ENCODE measurements at places on chromosomes 7 and 10.

- peak; percentile 39 for DNase-seq
Observed at GRCh38 chr7:140317597-140317996, 80.7 kb downstream of the SLC37A3 start.

- no peak for DNase-seq
Observed at GRCh38 chr10:32556783-32557395, 110.9 kb downstream of the CCDC7 start.

DNA sequence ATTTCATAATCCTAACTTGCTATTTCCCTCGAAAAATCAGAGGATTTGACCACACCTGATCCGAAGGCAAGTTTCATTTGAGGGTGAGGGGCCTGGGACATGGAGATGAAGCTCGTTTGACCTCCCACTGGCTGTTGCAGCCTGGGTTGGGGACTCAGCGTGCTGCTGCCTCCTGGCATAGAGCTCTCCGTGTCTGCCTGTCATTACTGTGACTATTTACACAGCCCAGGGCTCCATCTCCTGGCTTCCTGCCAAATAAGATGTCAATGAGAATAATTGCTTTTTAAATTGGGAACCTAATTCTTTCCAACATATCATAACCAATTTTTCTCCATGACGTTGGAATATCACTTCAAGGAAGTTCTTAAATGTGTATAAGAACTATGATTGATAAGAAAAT, 139.3 kb upstream of the COBL start:
- no peak for DNase-seq

GRCh38 chr7:136891850-136892249, 23.4 kb downstream of the CHRM2 start:
- no peak for DNase-seq

DNA sequence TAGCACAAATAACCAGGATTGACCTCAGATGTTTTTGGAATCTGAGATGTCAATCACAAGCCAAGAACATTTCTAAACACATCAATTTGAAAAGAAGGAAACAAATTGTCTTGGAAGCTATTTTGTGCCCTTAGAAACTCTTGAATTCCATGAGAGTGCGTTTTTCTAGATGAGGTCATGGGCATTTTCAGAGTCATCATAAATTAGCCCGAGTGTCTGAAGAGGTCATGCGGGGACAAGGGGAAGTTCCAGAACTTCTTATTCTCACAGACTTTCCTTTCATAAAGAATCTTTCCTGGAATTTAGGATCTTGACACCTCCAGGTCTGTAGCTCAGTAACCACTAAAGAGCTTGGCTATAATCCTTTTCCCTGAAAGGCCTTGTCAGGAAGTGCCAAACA, 28.2 kb downstream of the IL2RA start:
- DNase-seq, result no peak

DNA sequence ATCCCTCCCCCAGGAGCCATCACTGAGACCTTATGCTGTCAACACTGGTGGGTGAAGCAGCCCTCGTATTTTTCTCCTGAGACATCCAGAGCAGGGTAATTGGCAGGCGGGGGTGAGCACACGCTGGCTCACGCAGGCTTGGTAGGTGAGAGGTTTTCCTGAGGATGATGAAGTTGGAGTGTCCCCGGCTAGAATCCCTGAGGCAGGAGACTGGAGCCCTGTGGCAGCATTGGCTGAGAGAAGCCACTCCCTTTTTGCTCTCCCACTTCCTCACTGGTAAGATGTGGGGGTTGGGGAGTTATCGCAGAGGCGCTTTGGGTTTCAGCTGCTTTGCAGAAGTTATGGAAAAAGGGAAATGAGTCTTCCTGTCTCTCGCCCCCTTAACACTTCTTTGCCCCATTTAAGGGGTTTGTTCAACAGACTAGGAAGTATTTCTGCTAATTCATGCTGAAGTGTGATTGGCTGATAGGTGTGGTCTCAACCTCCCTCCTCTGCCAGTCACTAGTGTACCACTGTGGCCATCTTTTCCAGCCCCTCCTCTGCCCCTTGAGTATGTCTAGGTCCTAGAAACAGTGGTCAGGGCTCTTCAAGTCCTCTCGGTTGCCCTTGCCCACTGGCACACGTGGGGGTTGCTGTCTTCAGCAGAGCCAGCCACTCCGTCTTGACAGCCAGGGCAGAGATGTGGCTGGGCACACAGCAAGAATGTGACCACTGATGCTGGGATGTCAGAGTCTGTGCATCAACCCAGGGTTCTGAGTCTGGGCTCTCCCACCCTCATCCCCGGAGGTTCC, 5.7 kb downstream of the ARPC1B start:
- DNase-seq, result peak; percentile 74

- no peak for DNase-seq
Observed at GRCh38 chr10:51403521-51403920, 295.9 kb downstream of the CSTF2T start.

DNA sequence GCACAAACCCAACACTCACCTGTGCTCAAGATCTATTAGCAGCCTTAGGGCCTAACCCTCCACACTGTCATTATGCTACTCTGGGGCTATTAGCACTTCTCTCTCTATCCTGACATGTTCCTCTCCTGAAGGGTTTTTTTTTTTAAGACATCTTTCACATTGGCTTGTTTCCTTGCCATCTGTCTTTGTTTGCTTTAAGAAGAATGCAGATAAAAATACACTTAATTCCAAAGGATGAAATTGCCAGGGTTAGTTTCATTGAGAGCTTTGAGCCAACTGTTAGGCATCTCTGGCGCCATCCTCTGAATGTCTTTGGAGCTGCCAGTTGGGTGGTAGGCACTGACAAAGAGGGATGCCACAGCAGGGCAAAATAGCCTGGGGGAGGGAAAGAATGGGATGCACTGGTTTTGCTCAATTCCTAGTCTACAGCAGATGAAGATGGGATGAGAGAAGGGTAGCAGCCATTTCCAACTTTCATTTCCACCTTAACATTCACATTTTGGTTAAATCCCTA, 399.2 kb downstream of the SORCS1 start:
- DNase-seq, result no peak

GRCh38 chr7:55308186-55308929, 56.8 kb upstream of the LANCL2 start:
- DNase-seq, result no peak

DNA sequence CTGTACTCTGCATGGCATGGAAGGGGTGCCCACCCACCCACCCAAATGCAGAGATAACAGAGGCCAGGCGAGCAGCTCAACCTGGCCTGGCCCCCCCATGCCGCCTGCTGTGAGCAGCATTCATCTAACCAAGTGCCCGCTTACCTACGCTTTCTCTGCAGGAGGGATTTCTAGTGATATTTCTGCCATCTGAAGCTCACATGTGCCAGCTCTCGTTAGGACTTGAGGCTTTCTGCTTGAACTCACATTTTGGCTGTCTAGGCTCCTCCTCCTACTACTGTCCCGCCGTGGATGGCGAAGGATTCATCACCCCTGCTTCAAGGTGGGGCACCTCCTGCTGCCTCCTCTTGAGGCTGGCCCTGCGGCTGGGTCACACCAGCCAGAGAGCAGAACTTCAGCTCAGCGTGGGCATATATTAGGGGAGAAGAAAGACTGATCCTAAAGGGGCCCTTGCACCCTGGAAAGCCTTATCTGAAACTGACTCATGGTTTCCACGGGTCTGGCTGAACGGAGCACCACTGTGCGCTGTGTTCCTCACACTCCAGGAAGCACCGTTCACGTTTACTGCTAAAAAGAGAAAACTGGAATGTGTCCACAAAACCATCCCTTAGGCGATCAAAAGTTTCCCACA, 45.5 kb downstream of the CTBP2 start:
- DNase-seq, result no peak

DNA sequence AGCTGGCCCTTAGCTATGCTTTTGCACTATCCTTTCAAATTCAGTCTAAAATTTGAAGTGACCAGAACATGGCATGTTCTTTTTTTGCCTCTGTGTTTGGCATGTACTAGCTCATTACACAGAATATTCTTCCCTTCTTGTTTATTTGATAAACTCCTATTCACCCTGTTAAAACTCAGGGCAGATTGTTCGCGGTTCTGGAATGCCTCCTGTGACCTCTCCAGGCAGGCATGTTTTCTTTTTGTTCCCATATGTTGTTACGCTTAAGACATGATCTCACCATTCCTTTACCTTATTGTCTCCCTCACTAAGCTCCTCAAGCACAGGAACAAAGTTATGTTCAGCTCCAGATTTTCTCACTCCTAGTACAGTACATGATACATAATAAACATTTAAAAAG, 181.7 kb downstream of the CCSER2 start:
- DNase-seq, result no peak

- DNase-seq, result no peak
Observed at GRCh38 chr7:7862393-7862792, 106.2 kb upstream of the GLCCI1 start.

GRCh38 chr7:108000875-108001763, 1.8 kb downstream of the LAMB1 start:
- no peak for DNase-seq

GRCh38 chr10:132579027-132579859, 41.7 kb downstream of the INPP5A start:
- no peak for DNase-seq

- peak; percentile 51 for DNase-seq
Observed at GRCh38 chr10:77846718-77847311, 79.7 kb downstream of the DLG5 start.

GRCh38 chr7:150824379-150825177, 24.0 kb downstream of the TMEM176A start:
- no peak for DNase-seq

GRCh38 chr10:106395041-106395749, 769.3 kb downstream of the SORCS1 start:
- DNase-seq, result no peak

GRCh38 chr7:56078196-56078595, 14.1 kb downstream of the SUMF2 start:
- no peak for DNase-seq

GRCh38 chr10:16856092-16856491, 38.9 kb upstream of the RSU1 start:
- no peak for DNase-seq

DNA sequence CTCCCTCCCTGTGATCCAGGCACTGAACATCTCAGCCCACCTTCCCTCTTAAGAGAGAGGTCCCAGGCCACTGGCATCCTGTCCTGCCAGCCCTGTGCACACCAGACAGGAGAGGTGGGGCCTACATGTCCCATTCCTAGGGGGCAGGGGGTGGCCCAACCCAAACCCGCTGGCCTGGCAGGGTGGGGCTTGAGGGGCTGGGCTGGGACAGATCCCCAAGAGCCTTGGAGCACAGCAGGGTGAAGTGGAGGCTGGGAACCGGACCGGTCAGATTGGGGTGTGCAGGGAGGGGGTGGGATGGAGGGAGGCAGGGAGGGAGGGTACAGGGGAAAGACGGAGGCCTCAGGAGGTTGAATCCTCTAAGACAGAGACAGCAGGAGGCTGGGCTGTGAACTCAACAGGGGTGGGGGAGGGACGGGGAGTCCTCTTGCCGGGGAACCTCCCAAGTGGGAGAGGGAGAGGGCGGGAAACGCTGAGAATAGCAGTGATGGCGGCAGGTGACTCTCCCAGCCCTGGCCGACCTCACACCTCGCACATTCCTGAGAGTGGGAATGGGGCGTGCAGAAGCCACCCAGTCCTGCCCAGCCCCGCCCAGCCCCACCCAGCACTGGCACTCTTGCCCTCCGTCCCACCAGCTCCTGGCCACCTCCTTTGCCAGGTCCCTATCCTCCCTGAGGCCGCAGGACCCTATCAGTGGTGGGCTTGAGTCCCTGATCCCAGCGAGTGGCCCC, 6.7 kb downstream of the TSC22D4 start:
- DNase-seq, result no peak

DNA sequence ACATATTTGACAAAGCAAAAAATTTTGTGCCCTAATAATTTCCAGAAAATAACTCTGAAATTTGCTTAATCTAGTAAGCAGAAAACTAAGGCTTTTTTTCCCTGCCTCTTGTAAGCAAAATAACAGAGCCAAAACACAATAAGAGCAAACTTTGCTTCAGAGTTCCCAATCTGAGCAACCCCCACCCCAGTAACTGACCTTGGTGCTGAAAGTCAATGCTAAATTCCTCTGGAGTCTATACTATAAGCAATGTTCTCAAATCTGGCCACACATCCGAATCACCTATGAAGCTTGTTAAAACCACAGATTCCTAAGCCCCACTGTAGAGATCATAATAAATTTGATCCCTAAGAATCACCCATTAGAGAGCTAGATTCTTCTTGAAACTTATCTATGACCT, 150.5 kb downstream of the ELAPOR2 start:
- no peak for DNase-seq

GRCh38 chr7:138459413-138460175, 465 bp upstream of the TRIM24 start:
- DNase-seq, result peak; percentile 98

- no peak for DNase-seq
Observed at GRCh38 chr7:114444196-114444595, 29.6 kb downstream of the FOXP2 start.

GRCh38 chr10:131580674-131581073, 269.2 kb upstream of the TCERG1L start:
- no peak for DNase-seq

GRCh38 chr7:110790992-110791391, 299.9 kb upstream of the LRRN3 start:
- DNase-seq, result no peak

DNA sequence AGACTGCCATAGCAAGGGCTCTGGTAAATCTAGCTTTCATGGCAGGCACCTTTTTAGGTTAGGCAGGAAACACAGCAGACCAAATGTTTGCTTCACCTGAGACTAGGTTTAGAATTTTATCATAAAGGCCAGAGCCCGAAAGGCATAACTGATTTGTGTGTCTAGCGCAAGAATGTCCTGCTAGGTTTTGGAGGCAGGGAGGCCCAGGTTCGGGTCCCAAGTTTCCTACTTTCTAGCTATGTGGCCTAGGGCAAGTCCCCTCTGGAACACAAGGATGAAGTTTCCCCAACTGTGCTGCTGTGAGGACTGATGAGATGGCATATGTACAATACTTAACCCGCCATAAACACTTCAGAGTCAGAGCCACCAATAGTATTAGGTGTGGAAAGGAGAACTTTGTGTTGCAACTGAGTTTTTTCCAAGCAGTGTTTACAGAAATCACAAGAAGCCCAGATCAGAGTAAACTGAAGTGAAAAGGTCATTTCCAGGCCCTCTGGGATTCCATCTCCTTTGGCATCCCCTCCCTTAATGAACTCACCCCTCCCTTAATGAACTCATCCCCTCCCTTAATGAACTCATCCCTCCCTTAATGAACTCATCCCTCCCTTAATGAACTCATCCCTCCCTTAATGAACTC, 244.9 kb downstream of the SKAP2 start:
- no peak for DNase-seq

- DNase-seq, result no peak
Observed at GRCh38 chr10:15518250-15518649, 147.2 kb upstream of the FAM171A1 start.

DNA sequence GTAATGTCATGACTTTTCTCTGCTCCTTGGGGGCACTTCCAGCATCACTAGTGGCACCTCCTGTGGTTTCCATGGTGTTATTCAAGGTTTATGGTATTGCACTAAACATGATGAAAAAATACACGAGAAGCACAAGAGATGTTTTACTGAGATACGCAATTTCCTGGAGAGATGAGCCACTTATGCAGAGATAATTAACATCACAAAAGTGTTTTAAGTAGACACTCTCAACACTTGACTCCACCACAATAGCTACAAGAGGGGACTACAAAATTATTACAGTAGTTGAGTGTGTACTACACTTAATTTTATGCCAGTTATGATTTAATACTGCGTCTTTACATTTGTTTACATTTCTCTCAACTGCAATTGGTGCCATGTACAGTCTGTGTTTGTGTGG, 906.7 kb downstream of the DNAJB9 start:
- DNase-seq, result no peak

All from CD4-positive, alpha-beta T cell treated with Interleukin-1 beta for 1 hour (primary cell).